ENCODE measurements at places on chromosomes 16 and 17.

DNA sequence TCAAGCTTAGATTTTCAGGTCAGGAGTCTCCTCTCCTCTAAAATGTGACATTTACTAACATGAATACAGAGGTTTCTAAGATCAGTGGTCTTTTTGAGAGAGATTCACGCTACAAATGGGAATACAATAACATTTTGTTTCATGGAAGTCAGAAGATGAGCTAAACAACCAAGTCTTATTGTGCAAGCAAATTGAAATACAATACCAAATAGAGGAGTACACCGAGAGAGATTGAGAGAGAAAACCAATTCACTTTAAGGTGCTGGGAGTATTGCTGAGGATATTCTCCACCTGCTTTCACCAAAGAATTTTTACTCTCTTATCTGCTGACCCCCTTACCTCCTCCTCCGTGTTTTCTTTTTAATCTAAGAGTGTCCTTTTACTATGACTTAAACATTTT lies 11.5 kb downstream of the VEZF1 start:
- DNase-seq = no peak

DNA sequence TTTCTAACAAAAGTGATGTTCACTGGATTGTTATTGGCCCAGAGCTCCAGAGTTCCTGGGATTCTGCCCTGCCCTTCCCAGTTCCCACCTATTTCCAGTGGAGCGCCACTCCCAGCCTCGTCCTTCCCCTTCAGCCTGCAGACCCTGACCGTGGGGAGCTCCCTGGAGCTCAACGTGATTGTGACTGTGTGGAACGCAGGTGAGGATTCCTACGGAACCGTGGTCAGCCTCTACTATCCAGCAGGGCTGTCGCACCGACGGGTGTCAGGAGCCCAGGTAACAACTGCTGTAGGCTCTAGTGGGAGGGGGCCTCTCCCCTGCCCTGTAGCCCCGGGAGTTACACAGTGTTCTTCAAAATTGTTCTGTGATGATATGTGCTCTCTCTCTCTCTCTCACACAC lies 11.8 kb downstream of the COX6A2 start:
- no peak for DNase-seq

DNA sequence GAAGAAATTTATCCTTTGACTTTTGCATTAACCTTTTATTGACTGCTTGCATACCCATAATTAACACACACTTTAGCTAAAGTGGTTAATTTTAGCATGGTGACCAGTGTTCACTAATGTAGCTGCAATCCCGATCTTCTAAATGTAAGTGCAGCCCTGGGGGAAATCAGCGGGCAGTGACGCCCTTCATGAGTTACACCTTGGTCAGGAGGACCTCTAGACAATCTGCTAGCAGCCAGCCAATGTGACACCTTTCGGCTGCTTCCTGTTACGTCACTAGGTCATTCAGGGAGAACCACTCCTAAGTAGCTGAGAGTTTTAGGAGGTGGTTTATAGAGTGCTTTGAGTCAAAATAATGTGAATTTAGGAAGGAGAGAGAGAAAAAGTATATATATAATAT lies 180.5 kb downstream of the IRX3 start:
- no peak for DNase-seq

GRCh38 chr16:88651276-88651988 lies 579 bp upstream of the CYBA start:
- peak; percentile 44 for DNase-seq

GRCh38 chr16:11254913-11255736 lies 879 bp downstream of the SOCS1 start:
- peak; percentile 40 for DNase-seq

DNA sequence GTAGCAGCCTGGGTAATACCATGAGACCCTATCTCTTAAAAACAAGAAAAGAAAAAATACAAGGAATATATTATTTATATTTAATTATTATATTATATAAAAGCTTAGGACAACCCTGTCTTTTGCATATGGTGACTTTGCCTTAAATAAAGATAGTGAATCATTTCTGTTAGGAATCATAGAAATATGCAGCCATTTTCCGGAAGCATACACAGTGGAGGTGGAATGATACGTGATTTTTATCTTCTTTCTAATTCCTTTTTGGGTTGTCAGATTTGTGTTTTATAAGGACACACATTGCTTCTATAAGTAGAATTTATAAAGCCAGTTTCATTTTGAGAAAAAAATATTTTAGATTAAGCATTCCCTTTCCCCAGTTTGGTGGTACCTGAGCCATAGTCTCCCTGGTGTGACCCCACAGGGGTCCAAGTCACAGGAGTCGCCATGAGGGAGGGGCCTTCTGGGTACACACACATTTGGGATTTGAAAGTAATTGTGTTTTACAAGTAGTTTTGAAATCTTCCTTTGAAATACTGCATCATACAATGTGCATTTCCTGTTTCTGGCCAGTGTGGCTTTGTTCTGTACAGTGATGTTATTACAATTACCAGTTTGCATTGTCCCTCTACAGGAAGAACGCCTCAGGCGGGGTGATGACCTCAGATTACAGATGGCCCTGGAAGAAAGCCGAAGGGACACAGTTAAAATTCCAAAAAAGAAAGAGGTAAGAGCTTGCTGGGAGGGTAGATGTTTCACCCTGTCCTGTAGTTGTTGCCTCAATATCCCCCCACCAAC lies 50.9 kb downstream of the B9D1 start:
- no peak for DNase-seq

DNA sequence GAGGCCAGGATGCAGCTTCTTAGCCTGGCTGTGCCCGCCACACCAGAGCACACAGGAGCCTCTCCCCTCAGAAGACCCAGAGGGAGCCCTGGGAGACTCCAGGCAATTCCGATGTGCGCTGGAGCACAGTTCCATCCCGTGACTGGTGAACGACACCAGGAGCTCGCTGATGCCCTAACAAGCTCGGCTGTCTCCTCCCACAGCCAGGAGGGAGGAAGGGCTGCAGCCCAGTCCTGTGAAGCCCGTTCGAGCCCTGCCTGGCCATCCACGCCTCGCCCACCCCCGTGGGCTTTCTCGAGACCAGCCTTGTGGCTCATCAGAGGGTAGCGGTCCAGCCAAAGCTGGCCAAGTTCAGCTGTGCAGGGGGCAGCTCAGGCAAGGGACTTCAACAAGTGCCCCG lies 21.8 kb upstream of the RASD1 start:
- DNase-seq = no peak

DNA sequence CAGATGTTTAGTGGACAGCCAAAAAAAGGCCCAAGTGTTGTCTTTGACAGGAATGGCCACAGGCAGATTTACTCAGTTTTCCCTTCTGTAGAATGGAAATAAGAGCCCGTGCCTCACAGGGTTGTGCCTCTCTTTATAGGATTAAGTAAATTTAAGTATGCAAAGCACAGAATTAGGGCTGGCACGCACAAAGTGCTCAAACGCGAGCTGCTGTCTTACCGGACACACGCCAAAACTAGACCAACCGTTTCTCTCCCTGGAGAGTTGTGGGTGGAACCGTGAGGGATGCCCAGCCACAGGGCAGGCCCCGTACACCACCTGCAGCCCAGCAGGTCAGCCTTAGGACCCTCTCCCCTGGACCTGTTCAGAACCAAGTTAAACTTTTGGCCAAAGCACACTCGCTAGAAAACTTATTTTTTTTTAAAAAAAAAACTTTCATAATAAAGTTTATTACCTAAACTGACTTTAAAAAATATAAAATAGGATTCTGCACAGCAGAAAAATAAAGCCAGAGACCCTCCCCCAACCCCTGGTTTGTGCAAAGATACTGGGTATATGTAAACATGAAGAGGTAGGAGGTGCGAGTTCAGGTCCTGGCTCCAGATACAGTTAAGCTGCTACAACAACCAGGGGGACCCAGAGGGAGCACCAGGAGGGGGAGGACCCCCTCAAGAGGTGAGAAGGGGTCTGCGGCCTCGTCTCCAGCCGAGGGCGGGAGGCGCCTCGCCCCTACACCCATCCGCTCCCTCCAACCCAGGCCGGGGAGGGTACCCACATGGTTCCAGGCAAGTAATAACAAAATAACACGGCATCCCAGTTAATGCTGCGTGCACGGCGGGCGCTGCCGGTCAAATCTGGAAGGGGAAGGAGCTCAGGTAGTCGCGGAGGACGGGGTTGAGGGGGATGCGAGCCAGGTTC lies 1.8 kb downstream of the SOCS1 start:
- no peak for DNase-seq

DNA sequence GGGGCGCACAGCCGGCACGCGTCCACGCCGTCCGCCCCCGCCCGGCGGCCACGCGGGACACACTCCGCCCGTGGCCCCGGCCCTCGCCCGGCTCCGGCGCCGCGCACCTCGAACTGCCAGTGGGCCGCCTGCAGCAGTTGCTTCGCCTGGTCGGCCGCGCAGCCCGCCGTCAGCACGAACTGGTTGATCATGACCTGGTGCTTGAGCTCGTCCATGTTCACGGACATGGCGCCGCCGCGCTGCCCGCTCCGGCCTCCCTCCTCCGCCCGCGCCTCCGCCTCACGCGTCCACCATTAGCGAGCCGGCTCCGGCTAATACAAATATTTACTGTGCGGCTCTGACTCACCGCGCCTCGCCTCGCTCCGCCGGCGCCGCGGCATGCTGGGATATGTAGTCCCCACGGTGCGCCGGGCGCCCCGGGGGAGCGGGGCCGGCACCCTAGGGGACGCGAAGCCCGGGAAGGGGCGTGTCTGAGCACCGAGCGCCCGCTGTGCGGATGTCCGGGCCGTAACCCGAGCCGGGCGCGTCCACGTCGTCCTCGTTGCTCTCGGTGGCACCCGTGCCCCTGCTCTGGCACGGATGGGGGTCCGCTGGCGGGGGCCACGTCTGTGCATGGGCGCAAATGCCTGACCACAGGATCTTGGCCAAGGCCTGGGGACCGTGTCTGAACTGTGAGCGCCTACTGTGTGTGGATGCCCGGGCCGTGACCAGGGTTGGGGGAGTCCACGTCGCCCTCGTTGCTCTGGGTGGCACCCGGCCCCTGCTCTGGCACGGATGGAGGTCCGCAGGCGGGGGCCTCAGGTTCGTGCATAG lies at the start of gene UBALD1:
UBALD1 (minus strand) TSS at position 318 of the 813 bp plus-strand sequence; CDS start at position 227, 91 bp downstream.
- peak; percentile 64 for DNase-seq

DNA sequence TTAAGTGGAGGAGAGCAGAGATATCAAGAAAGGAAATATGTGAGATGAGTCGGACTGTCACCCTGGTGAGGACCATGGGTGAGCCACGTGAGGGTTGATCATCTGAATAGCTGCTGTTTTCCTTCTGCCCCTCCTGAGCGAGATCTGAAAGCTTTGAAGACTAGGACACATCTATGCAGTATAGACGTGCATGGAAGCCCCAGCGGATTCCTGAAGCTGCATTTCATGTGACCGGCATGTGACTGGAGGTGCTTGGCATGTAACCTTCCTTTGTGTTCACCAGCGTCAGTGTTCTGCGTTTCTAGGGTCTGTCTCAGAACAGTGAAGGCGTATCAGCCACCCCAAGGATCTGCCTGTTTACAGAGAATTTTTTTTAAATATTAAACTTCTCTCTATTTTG lies 75.1 kb downstream of the MSI2 start:
- DNase-seq = no peak

GRCh38 chr17:62673614-62674362 lies 46.3 kb downstream of the MRC2 start:
- DNase-seq = no peak

DNA sequence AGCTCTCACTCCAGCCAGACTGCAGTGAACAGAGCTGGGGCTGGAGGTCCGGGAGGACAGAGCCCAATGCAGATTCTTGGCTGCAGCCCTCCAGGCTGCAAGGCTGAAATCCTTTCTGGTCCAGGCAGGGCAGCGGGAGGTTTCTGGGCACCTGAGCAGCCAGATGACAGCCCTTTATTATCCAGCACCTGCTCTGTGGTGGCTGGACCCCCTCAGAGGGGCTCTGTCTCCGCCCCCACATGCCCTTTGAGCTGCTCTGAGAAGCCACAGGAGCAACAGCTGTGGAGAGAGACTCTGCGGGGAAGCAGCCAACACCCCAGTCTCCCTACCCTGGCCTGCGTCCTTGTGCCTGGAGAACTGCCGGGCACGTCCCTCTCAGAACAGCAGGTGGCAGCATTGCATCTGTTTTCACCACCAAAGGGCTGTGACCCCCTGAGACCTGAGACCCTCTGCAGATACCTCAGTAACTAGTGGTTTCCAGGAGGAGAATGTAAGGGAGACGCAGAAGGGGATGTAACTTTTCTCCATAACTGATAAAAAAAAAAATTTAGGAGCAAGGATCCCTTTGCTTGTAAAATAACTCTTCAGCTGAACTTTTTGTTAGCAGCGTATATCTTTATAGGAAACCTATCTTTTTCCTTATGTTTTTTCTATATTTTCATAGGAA lies 3.7 kb upstream of the CNP start:
- peak; percentile 52 for DNase-seq

- no peak for DNase-seq
Measured at GRCh38 chr16:69709456-69710084, 16.8 kb downstream of the NQO1 start.

DNA sequence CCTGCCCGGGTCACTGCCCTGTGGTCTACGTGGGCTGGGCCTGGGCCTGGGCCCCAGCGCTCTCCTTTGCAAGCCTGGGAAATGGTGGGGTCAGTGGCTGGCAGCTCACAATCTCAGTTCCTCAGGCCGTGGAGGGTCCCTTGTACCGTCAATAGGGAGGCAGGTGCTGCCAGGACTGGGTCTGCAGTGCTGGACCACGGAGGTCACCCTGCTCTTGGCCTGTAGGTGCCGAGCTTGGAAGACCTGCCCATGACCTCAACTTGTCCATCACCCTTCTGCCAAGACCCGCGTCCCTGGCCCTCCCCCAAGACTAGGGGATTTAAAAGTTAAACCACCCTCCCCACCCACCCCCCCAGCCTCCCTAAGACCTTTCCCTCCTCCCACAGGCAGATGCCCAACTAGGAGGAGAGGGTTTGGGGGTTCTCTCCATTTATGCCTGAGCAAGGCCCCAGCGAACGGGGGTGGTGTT lies 2.5 kb downstream of the TBX2 start:
- no peak for DNase-seq

GRCh38 chr16:83887080-83887479 lies 11.8 kb upstream of the MLYCD start:
- DNase-seq = no peak

- no peak for DNase-seq
Measured at GRCh38 chr16:62254847-62255246, 218.6 kb upstream of the CDH8 start.

DNA sequence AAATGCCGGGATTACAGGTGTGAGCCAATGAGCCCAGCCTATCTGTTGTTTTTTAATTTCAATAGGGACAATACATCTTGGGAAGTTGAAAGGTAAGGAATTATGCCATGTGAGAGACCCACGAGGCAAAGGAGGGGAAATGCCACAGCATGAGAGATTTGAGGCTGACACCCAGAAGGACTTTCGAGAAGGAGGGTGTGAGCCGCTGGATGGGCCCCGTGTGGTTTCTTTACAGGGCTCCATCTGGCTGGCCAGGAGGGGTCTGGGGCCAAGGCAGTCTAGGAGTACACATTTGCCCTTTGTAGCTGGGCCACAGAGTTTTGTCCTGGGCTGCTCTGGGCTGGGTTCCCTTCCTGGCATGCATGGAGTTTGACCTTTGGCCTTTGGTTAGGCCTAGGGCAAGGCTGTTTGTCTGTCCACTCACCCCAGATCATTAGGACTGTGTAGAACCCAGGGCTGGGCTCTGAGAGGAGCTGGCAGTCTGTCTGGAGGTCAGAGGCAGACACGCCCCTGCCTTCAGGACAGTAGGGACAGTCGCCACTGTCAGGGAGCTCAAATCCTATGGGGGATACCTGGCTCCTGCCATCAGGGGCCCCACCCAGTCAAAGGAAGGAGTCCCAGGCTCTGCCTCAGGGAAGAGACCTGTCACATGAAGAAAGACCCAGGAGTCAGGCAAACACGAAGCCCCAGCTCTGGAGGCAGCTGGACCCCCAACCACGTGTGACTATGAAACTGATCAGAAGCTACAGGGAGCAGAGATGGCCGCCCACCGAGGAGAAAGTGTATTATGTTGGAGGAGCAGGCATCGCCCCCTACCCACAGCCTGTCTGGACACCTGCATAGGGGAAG lies 24.2 kb upstream of the NXPH3 start:
- DNase-seq = no peak

- no peak for DNase-seq
Measured at GRCh38 chr17:16926061-16926511, 45.8 kb downstream of the TNFRSF13B start.
